HCT116 (cell line): ENCODE measurements at places on chromosomes 2 and 18.

- DNase-seq: no peak
These were observed 304.6 kb upstream of the ZEB2 start for GRCh38 chr2:144824306-144825080.

DNA sequence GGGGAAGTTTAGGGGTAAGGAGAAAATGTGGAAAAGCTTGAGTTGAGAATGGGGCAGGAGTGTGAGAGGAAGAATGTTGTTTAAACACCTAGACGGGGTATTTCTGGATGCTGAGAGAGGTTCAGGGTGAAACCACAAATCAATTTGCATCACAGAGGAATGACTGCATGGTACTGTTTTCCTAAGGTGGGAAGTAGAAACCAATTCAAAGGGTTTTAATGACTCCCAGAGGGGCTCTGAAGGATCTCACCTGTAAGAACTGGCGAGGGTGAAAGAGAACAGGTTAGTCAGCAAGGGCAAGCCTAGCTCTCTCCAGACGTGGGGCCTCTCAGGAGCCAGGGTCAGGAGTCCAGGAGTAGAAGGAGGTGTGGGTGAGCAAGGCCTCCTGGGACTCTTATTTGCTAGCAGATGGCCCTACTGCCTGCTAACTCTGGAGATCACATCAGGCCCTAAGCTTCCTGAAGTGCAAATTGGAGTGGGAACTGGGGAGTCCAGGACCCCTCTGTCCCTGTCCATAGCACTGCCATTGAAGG lies 133.0 kb upstream of the CELF4 start:
- no peak for DNase-seq

DNA sequence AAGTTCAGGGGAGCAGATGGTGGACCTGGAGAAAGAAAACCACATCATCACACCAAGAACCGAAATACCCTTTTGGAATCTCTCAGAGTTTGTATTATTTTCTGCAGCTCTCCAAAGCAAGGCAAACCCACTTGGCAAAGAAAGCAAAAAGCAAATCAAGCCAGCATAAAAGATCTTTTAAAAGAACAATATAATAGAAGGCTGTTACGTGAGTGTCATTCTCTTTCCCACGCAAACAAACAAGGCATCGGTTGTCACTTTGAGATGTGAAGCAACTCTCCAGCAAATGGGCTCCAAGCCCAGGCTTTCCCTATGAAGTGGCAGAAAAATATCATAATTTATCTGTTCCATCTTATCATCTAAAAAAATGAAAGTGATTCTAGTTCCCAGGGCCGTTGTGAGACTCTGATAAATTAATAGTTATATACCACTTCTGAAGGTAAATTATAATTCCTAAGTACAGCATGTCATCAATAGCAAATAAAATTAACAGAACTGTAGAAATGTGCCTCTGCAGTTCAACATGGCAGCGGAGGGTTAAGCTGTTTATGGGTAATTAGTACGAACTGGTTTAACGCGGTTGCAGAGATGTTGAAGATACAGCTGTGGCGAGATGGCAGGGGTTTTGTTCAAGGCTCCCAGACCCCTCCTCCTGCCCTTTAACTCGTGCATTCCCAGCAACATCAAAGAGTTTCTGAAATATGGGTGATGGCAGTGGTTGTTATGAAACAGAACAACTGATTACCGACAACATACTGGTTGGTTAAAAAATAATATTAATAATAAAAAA lies 89.2 kb downstream of the EPHA4 start:
- DNase-seq: no peak

DNA sequence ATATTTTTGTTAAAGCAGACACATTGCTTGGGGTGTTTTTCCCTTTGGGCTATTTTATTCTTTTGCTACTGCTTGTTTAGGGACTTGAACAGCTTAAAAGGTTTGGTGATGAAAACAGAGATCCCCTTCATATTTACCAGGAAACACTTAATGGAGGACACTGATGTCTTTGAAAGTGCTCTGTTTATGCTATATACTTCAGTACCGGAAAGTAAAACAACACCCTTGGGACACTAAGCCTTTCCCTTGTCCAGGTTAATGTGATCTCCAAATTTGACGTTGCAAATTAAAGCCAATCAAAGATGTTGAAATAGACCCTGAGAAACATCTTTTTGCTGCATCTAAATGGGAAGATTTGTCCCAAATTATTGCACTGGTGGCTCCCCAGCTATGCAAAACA lies 564.6 kb upstream of the PKDCC start:
- DNase-seq: no peak

- DNase-seq: no peak
These were observed 1.9 kb upstream of the NAB1 start for GRCh38 chr2:190646780-190647522.

- DNase-seq: no peak
These were observed 88.7 kb downstream of the TFCP2L1 start for GRCh38 chr2:121196132-121196848.

GRCh38 chr18:55018602-55019001 lies 59.3 kb upstream of the CCDC68 start:
- no peak for DNase-seq

DNA sequence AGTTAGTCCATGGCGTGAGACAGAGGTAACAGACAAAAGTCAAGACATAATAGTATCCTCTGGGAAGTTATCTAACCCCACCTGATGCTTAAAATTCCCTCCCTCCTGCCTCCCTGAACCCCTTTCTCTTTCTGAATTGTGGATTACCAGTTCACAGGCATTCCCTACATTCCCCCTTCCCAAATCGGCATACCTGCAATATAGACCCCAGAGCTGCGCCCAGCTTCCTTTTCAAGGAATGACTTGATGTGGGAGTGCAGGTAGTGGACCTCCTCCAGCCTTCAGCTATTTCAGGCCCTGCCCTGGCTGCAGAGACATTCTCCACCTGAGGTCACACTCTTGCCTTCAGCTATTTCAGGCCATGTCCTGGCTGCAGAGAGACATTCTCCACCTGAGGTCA lies 111.1 kb upstream of the KLF7 start:
- DNase-seq: no peak

DNA sequence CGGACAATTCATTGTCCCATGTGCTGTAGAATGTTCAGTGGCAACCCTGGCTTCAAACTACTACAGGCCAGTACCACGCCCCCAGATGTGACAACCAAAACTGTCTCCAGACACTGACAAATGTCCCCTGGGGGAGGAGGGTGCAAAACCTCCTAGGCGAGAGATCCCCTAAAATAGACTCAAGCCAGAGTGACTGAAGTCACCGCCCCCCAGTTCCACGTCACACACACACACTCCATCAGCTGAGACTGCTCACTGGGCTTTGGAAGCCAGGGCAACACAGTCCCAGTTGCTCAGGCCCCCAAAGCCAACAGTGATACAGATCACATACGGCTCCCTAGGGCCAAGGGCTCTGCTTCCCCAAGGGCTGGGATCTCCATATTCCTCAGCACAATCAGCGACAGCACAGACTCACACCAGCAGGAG lies 19.1 kb downstream of the HDAC4 start:
- no peak for DNase-seq

- DNase-seq: no peak
These were observed 12.6 kb upstream of the GALM start for GRCh38 chr2:38653380-38653714.

GRCh38 chr2:174908284-174908683 lies 96.9 kb downstream of the CHN1 start:
- no peak for DNase-seq

- no peak for DNase-seq
These were observed 148.5 kb upstream of the DNMT3A start for GRCh38 chr2:25490217-25490616.

DNA sequence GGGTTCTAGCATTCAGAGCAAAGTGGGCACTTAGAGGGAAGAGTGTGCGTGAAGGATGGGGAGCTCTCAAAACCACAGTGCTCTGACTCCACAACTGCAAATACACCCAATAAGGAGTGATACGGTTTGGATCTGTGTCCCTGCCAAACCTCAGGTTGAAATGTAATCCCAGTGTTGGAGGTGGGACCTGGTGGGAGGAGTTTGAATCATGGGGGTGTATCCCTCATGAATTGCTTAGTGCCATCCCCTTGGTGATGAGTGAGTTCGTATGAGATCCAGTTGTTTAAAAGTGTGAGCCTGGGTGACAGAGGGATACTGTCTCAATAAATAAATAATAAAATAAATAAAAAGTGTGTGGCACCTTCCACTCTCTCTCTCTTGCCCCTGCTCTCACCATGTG lies 50.3 kb upstream of the CCDC85A start:
- DNase-seq: no peak

GRCh38 chr2:121006743-121007489 lies 271.2 kb downstream of the GLI2 start:
- DNase-seq: no peak
